ENCODE measurements at places on chromosomes 6 and 20. TPM values are rescaled to one million over a fixed set of nuclear protein-coding genes. Genes with fewer than 3 reads are reported as not detected.

- no peak for DNase-seq
Measured at GRCh38 chr6:166733900-166734299, 106.8 kb upstream of the RPS6KA2 start.

GRCh38 chr20:25041813-25042530 lies 16.0 kb downstream of the ACSS1 start:
- DNase-seq = no peak

- DNase-seq = no peak
Measured at GRCh38 chr6:118985123-118985830, 50.3 kb upstream of the MCM9 start.

Gene PDE7B
- 34.2 TPM for total RNA-seq

DNA sequence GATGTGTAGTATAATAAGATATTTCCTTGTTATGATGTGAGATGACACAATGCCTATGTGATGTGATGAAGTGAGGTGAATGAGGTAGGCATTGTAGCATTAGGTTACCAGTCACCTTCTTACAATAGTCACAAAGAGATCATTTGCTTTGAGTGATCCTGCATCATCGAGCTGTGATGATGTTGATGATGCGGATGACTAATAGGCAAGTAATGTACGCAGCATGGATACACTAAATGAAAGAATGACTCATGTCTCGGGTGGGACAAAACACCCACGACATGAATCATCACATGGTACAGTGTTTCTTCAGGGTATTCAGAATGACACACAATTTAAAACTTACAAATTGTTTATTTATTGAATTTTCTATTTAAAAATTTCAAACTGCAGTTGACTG lies 806.3 kb upstream of the GJE1 start:
- DNase-seq = no peak

- no peak for DNase-seq
Measured at GRCh38 chr6:82739303-82739702, 326.3 kb downstream of the UBE3D start.

Gene PKIB
- 5.1 TPM for total RNA-seq

Gene SNAP25
- 8.6 TPM for total RNA-seq

Measured in urinary bladder (tissue), 4 donors.